LNCaP clone FGC (cell line): ENCODE measurements at places on chromosomes 6 and 20.
A peak's percentile ranks its signal among the peaks of the same experiment; 100 is the strongest.

- no peak for DNase-seq
These were observed 73.0 kb downstream of the TIAM2 start for GRCh38 chr6:155067956-155068615.

- peak; percentile 89 for DNase-seq
These were observed 170.4 kb downstream of the PHF3 start for GRCh38 chr6:63805808-63806572.

GRCh38 chr20:33914919-33915318 lies 78.8 kb upstream of the RALY start:
- DNase-seq = no peak

DNA sequence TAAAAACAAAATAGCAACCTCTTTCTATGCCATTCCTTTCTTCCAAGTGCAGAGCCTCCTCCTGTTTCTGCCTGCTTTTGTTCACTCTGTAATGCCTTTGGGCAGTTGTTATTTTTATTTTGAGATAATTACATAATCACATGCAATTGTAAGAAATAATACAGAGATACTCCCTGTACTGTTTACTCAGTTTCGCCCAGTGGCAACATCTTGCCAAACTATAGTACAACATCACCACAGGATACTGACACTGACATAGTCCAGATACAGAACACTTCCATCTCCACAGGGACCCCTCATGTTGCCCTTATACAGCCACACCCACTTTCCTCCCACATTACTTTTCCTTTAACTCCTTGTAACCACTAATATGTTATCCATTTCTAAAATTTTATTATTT lies 59.7 kb downstream of the BANF2 start:
- DNase-seq = no peak

- DNase-seq = no peak
These were observed 6.6 kb downstream of the PLCB4 start for GRCh38 chr20:9075264-9076095.

DNA sequence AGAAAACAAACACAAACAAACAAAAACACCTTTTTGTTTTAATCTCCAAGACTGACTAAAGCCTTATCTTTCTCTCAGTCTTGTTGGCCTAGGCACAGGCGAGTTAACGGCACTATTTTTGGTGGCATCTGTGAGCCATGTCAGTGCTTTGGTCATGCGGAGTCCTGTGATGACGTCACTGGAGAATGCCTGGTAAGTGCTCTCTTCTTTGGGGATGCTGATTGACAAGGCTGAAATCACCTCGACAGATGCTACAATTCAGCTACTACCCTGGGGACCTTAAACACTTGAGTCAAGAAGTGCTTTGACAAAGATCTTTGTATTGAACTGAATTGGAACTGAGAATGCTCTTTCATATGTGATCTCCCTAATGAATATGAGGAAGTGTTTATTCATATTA lies 384.1 kb downstream of the LAMA2 start:
- DNase-seq = no peak
